ENCODE measurements at places on chromosomes 5 and 9.

- no peak for DNase-seq
These were observed 7.4 kb downstream of the DDX31 start for GRCh38 chr9:132662152-132662945.

DNA sequence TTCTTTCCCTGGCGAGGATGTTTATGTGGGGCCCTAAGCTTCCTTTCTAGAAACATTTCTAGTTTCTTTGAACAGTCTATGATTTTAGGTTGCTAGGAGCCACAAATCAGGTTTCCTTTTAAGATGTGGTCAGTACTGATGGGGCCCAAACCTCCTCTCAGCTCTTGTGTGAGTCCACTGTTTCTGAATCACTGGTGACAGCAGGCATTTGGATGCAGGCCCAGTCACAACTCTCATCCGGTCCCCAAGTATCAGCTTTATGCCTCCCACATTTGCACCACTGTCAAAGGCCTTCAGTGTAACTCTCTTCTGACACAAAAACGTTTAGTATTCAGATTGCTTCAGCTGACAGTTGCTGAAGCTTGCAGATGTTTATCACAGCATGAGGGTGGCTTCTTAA, 7.8 kb downstream of the DMRT2 start:
- DNase-seq, result no peak

GRCh38 chr9:89739916-89740315, 135.1 kb downstream of the GADD45G start:
- no peak for DNase-seq

GRCh38 chr5:171847026-171847425, 61.4 kb downstream of the SMIM23 start:
- no peak for DNase-seq

DNA sequence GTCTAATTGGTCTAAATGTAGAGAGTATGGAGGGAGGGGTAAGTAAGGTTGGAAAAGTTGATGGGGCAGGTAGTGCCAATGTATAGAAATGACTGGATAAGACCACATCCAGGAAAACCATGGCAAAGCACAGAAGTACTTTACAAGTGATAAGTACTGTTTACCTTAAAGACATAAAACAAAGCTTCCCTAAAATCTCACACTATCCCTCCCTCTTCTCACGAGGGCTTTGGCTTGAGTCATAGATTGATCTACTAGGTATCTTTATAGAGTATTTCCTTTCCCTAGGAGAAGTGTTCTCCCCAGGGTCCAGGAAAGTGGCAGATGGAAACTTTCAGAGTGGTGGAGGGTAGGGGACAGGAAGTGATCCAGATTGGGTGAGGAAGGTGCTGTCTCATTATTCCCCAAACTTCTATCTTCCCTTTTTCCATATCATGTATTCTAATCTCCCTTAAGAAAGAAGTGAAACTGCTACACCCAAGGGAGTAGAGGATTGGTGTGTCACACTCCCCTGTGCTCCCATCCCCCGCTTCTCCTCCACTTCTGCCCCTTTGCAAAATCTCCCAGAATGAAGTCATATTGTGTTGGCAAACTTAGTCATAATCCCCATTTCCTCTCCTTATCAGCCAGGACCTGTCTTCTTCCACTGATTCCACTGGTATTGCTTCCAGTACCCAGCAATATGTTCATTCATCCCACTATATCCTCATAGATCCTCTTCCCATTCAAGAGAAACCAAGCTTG, 14.6 kb downstream of the IL33 start:
- DNase-seq, result no peak

DNA sequence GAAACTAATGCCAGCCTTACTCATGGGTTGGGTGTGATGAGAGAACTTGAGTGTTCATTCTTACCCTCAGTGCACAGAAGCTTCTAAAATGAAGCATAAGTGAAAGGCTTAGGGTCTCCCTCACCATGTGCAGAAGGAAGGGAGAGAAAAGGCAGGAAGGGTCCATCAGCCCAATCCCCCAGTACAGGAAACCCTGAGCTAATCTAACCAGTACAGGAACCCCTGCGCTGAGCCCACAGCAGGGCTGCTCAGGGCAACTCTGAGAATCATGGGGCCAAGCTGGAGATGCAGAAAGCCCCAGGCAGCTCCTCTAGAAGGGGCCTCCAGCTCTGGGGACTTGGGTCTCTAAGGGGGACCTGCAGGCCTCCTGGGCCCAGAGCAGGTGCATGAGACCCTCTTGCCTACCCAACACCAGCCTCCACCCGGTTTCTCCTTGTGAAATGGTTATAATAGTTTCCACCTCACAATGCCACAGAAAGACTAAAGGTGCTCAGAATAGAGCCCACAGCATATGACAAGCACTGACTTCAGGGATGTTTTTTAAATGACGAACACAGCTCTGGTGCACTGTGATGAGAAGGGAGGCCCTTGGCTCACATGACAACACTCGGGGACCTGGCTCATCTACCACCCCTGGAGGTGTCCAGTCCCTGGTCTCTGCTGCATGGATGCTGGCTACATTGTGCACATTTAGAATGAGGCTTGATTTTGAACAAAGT, 190.1 kb downstream of the ACTL7B start:
- no peak for DNase-seq

- no peak for DNase-seq
These were observed 169.8 kb upstream of the GRAMD2B start for GRCh38 chr5:126253406-126253805.

DNA sequence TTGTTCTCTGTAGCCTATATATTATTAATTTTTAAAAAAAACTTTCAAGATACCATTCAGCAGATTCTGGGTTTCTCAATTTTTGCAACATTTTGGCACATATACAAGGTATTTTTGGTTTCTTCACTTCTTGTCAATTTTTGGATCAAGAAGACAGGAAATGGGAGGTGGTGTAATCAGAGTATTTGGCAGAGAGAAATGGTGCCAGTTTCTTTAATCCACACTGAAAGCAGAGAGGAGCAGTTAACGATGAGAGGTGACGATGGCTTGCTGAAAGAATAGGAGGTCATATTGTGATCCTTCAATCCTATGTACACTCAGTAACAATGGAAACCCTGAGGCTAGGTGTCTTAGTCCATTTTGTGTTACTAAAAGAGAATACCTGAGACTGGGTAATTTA, 16.4 kb downstream of the NNT start:
- no peak for DNase-seq

DNA sequence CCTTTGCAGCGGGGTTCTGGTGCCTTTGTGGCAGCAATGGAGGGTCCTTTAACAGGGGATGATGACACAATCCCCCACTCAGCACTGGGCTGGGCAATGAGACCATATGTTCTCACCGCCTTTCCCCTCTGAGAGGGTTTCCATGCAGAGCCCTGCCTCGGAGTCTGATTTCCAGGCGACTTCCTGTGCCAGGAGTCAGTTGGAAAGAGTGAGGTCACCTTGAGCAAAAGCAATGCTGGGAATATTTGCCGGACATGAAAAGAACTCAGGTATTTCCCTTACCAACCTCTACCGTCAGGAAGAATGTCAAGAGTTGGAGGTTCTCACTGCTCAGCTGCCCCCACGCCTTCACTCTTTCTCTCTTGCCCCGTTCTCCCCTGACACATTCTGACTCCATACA, 284.2 kb upstream of the IRX1 start:
- DNase-seq, result no peak

DNA sequence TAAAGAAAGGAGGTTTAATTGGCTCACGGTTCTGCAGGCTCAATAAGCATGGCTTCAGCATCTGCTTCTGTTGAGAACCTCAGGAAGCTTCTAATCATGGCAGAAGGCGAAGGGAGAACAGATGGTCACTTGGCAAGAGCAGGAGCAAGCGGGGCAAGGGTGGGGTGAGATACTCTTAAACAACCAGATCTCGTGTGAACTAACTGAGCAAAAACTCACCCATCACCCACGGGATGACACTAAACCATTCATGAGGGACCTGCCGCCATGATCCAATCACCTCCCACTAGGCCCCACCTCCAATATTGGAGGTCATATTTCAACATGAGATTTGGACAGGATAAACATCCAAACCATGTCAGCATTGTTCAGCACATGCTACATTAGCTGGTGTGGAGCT, 89.1 kb upstream of the HAND1 start:
- DNase-seq, result no peak

GRCh38 chr5:87079219-87079618, 188.5 kb upstream of the RASA1 start:
- no peak for DNase-seq

- DNase-seq, result no peak
These were observed 88.4 kb upstream of the FST start for GRCh38 chr5:53392073-53392472.

GRCh38 chr9:132823370-132824145, 54.5 kb downstream of the AK8 start:
- no peak for DNase-seq

GRCh38 chr5:43699910-43700309, 96.9 kb downstream of the NNT start:
- DNase-seq, result no peak

- DNase-seq, result no peak
These were observed 20.4 kb downstream of the FAT2 start for GRCh38 chr5:151570512-151571269.

DNA sequence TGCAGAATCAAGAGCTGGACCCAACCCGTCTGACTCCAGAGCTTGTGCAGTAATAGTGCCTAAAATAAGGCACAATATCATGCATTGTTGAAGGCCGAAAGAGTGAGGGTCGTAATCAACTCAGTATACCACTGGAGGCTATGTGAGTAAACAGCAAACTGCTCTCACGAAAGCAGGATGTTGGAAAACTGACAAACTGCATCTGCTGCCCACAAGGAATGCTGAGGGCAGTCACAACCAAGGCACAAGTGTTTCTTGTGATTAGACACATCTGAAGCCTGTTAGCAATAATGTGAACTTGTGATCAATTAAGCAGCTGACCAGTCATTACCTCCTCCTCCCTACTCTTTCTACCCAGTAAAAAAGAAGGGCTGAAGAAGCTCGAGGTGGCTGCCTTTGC, 48.8 kb downstream of the TRPM3 start:
- DNase-seq, result no peak

- no peak for DNase-seq
These were observed 136.6 kb upstream of the GPR151 start for GRCh38 chr5:146652547-146652946.

DNA sequence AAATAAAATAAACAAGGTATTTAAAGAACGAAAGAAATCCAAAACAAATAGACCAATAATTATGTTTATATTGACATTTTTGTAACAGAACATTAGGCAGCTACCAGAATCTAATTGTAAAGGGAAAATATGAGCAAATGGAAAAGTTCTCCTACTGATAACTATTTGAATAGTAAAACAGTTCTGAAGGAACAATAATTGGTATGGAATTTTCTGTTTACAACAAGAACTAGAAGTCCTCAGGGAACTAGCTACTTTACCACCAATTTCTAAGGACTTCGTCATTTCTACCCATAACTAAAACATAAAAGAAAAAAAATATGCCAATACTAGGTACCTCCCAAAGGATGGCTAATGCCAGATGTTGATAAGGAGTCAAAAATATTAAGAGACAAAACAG, 58.5 kb downstream of the AP3B1 start:
- no peak for DNase-seq

DNA sequence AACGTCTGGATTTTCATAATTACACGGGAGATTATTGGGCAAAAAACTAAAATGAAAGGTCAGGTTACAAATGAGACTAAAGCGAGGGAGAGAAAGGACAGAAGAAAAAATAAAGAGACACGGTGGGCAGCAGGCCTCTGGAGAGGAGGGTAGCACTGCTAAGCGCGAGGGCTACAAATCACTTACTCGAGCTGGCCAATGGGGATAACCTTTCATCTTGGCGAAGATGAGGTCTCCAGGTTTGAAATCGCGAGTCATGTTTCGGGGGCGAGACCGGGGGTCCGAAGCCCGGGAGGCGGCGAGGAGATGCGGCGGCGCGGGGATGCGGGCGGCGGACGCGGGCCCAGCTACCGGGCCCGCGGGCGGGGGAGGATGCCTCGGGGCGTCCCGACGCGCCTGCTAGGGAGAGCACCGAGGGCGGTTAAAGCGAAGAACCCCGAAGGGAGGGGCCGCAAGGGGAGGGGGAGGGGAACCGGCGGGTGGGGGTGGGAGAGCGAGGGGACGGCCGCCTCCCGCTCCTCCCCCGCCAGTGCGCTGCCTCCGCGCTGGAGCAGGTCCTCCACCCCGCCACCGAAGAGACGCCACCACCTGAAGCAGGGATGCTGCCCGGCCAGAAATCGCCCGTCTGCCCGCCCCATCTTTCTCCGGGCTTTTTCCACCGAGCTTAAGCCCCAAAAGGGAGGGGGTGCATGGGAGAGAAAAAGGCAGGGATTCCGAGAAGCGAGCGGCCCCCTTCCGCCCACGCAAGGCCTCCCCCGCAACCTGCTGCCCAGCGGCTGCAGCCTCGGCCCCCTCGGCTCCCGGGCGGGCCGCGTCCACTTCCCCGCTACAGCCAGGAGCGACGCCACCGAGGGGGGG, 610 bp downstream of the PSIP1 start:
- peak; percentile 20 for DNase-seq

- no peak for DNase-seq
These were observed 11.1 kb downstream of the MAN1B1 start for GRCh38 chr9:137097761-137098462.

- no peak for DNase-seq
These were observed 1095.1 kb downstream of the DTWD2 start for GRCh38 chr5:117893211-117893610.

DNA sequence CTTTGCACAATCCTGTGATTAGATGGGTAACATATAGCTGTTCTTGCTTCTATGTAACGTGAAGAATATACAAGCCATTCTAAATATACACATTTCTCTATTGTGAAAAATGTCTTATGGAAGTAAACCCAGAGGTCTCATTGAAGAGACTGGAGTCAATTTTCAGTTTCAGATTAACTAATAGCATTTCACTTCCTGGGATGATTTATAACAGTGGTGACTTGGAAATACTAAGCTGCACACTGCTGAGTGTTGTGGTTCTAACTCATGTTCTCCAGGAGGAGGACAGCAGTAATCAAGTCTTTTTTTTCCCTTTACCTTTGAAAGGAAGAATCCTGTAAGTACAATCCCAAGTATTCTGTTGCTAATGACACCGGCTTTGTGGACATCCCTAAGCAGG, 3.3 kb downstream of the CTSL start:
- no peak for DNase-seq

- DNase-seq, result no peak
These were observed 50.0 kb downstream of the RAI14 start for GRCh38 chr5:34706084-34706483.

GRCh38 chr5:176658007-176658599, 10.8 kb downstream of the TSPAN17 start:
- peak; percentile 77 for DNase-seq

- DNase-seq, result no peak
These were observed 63.8 kb upstream of the PPARGC1B start for GRCh38 chr5:149666212-149666852.

DNA sequence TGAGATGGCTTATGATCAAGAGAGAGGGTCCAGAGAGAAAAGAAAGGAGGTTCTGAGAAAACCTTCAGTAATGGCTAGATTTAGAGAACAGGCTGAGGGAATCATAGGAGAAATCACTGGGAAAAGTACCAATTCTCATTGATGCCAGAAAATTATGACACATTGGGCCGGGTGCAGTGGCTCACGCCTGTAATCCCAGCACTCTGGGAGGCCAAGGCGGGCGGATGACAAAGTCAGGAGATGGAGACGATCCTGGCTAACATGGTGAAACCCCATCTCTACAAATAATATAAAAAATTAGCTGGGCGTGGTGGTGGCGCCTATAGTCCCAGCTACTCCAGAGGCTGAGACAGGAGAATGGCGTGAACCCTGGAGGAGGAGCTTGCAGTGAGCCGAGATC, 29.5 kb upstream of the PLIN2 start:
- no peak for DNase-seq

GRCh38 chr9:127128341-127129072, 6.1 kb upstream of the ANGPTL2 start:
- DNase-seq, result no peak

Measured in A549 (cell line).